ENCODE measurements at places on chromosomes 7 and 10.

DNA sequence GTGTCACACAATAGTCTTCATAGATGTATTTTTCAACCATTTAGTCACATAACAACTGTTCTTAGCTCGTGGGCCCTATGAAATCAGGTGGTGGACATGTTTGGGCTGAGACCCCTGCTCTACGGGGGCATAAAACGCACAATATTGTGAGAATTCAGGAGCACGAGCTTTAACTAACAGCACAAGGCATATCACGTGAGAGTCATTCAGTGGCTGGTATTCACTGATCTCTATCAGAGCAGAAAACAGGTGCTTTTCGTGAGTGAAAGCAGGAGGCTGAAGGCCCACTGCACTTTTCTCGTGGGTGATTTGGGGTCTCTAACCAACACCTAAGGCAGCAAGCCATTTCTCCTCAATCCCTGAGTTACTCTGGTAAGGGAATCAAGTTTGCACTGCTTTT, 42.8 kb upstream of the GRB10 start:
- DNase-seq = no peak

- DNase-seq = no peak
Observed at GRCh38 chr10:51092402-51092801, 18.1 kb downstream of the PRKG1 start.

GRCh38 chr10:25766687-25767221, 167.3 kb upstream of the MYO3A start:
- DNase-seq = no peak

DNA sequence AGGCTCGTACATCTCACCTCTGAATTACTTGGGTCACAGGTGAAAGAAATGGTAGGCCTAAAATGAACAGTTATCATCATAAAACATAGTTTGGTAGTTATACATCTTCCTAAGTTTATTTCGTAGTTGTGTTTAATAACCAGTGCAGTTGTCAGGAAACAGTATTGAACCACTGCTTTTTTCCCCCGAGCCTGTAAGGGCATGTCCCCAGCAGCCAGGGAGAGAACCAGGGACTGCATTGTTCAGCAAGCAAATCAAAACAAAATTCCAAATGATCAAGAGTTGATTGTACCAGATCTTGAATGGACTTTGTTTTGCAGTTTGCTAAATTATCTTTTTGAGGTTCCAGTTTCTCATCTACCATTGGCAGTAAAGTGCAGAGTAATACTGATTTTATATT, 2.4 kb downstream of the EIF4H start:
- no peak for DNase-seq

GRCh38 chr10:133520193-133520738, 6.9 kb upstream of the CYP2E1 start:
- DNase-seq = peak; percentile 91

DNA sequence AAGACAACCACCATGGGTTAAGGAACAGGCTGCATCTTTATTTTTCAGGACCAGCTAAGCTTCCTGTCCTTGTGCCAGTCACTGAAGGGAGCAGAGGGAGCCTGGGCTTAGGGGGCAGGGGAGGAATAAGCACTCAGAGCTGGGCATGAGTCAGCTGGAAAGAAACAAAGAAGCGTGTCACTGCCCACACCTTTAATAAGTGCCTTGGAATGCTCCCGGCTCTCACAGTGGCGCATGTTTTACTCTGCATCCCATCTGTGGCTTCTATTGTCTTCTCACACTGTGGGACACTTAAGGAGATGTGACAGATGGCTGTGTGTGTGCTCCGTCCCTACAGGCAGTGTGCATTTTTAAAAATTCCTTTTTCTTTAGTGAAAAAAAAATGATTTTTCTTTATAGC, 71.7 kb downstream of the MTURN start:
- no peak for DNase-seq

GRCh38 chr7:108627476-108628051, 57.9 kb downstream of the DNAJB9 start:
- DNase-seq = no peak

GRCh38 chr7:131342864-131343442, 15.3 kb downstream of the MKLN1 start:
- DNase-seq = no peak

- DNase-seq = no peak
Observed at GRCh38 chr7:23107781-23108180, 2.2 kb downstream of the KLHL7 start.

GRCh38 chr7:148650232-148650858, 48.4 kb upstream of the CUL1 start:
- DNase-seq = no peak

- no peak for DNase-seq
Observed at GRCh38 chr7:128881458-128882125, 18.9 kb downstream of the ATP6V1F start.

DNA sequence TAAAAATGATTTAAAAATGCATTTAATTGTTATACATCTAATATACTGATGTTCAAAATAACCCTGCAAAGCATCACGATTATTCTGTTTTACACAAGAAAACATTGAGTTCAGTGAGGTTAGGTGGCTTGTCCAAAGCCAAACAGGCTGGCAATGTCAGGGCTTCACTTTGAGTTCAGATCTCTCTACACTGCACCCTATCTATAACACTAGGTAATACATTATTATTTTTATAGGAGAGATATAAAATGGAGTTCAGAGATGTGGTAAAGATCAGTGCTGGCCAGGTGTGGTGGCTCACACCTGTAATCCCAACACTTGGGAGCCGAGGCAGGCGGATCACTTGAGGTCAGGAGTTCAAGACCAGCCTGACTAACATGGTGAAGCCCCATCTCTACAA, 165.9 kb upstream of the MYO3A start:
- DNase-seq = no peak

GRCh38 chr10:120172356-120172755, 279.8 kb downstream of the SEC23IP start:
- DNase-seq = no peak

- DNase-seq = no peak
Observed at GRCh38 chr10:128958834-128959690, 508.0 kb upstream of the MGMT start.

DNA sequence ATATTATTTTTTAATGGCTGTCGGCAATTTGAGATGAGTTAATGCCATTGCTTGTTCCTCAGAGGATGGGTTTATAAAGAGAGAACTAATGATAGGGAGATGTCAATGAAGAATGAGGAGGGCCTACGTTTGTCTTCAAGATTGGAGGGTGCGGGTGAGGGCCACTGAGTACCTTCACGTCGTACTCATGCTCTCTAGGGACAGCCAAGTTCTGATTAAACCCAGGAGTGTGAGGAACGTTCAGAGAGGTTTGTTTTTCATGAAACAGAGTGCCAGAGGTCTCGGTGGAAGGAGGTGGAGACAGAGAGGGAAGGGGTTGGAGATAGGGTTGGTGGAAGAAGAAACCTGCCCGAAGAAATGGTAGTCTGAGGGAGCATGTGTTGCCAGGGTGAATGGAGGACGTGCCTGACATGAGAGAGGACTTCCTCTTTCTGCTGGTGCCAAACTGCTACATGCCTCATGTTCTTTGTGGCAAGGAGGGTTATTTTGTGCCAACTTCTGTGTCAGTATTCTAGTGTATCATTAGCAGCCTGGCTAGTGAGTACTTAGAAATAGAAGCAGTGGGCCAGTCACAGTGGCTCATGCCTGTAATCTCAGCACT, 8.9 kb downstream of the DHTKD1 start:
- DNase-seq = no peak

DNA sequence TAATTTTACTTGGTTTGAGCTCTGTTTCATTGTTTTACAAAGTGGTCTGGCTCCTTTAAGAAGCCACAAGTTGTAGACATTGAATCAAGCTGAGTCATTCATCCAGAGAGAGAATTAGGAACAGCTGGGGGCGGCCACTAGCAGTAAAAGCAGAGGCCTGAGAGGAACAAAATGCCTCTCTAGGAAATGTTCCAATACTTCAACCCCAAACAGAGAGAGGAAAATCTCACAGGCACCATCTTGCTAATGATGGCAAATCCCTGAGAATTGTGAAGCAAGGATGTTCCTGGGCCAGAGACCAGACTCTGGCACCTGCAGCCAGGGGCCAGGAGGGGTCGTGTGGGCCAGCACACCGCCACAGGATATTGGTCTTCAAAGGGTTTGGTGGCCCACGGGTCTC, 26.5 kb upstream of the TRIL start:
- no peak for DNase-seq

DNA sequence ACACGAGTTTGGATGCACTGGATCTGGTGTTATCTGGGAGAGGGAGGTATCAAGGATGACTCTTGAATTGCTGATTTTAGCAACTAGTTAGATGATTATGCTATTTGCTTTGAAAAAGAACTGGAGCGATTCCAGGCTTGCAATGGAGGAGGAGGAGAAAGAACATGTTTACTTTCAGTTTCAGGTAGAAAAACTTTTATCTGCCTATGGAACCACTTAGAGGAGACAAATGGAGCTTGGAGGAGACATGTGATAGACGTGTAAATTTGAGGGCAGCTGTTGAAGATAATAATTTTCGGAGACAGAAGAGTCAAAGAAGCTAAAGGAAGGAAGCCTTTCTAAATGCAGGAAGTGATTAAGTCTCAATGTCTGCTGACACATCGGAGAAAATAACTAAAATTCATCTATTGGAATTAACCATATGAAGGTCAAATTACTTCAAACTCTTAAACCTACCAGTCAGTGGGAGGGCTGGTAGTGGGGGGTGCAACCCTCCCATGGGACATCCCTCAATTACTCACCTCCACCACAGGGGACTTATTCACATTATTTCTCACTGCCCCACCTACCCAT, 56.4 kb upstream of the GNAI1 start:
- no peak for DNase-seq

- DNase-seq = no peak
Observed at GRCh38 chr7:63067897-63068585, 930.6 kb upstream of the ZNF722 start.

- DNase-seq = no peak
Observed at GRCh38 chr10:51706225-51706624, 6.8 kb upstream of the CSTF2T start.

GRCh38 chr7:6148724-6149360, 117.7 kb downstream of the ANKRD61 start:
- DNase-seq = no peak

- peak; percentile 19 for DNase-seq
Observed at GRCh38 chr10:97407211-97407951, 6.2 kb upstream of the RRP12 start.

GRCh38 chr7:101174322-101174854, 5.7 kb downstream of the NAT16 start:
- no peak for DNase-seq

DNA sequence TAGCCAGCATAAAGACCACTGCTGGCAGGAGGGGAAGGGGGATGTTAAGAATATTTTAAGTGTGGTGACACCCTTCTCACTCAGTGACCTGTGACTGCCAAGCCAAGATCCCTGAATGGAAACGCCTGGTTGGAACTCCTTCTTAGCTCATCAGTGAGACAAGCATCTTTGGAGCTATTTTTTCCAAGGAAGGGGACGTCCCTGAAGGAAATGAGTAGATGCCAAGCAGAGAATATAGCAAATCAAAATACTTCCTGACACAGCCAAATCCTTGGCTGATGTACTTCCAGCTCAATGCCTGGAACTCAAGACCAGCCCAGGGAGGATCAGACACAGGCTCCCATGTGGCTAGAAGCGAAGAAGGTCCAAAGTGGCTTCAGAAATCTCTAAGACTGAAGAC, 82.2 kb downstream of the SORBS1 start:
- DNase-seq = no peak

- DNase-seq = no peak
Observed at GRCh38 chr10:61834519-61834918, 67.0 kb upstream of the ARID5B start.

DNA sequence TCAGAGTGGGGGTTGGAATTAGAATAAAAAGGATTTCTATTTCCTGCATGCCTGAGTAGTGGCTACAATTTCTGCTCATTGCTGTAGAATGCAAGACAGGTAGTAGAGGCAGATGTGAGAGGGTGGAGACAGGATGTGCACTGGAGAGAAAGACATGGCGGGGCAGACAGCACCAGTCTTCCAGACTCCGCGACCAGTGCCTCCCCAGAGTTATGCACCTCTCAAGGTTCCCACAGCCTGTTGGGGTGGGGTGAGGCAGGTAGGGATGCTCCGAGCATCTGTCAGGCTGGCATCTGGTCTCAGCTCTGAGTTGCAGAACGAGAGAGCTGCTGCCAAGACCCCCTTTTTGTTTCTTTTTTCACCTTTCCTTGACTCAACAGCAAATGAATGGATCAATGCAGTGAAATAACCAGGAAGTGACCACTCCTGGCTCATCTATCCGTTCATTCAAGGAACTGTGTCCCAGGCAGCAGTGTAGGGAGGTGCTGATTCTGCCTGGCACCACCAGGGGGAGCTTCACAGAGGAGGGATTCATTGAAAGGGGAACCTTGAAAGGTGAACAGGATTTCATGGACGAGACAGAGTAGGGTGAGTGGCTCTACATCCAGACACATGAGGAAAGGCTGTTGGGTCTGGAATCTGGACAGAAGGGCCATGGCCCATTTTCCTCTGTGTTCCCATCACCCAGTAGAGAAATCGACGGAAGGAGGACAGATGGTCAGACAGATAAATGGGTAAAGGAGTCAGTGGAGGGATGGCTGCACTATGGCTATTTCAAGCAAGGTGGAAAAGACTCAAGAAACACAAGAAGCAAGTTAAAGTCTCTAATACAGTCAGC, 17.2 kb upstream of the SLC18A3 start:
- no peak for DNase-seq

DNA sequence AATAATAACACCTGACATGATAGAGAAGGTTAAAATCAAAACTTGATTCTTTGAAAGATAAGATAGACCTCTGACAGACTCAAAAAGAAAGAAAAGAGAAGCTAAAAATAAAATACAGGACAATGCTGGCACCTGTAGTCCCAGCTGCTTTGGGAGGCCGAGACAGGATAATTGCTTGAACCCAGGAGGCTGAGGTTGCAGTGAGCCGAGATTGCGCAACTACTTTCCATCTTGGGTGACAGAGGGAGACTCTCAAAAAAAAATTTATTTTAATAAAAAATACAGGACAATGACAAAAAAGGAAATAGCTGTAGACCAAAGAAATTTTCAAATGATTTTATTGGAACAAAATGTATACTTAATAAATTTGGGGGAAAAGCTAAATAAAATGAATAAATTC, 263.2 kb downstream of the SDK1 start:
- DNase-seq = no peak

DNA sequence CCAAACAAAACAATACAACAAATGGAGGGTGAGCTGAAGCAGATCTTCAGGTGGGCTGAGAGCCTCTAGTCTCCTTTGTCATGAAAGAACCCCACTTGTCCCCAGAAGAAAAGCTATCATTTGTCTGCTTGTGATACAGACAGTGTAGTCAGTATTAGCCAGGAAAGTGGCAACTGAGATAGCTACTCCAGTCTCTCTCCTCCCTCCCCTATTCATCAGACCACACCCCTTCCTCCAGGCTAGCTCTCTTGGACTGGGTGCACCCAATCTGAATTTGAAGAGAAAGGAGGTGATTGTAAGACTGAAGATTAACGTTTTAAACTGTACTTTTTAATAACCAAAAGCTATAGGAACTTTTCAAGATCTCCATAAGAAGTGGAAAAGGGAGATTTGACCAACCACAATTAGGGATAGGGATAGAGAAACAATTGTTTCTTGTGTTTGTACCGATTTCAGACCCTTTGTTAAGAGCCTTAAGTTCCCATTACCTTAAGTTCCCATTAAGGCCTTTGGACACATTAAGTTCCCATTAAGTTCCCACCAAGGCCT, 14.1 kb downstream of the BMPR1A start:
- no peak for DNase-seq

- no peak for DNase-seq
Observed at GRCh38 chr10:55782181-55782580, 578.9 kb downstream of the ZWINT start.

- no peak for DNase-seq
Observed at GRCh38 chr7:1228545-1229201, 4.0 kb upstream of the UNCX start.

GRCh38 chr7:96388166-96388565, 66.3 kb upstream of the SLC25A13 start:
- no peak for DNase-seq

- no peak for DNase-seq
Observed at GRCh38 chr10:16527452-16527851, 5.8 kb upstream of the C1QL3 start.

Data from activated naive CD4-positive, alpha-beta T cell (primary cell).